Heart right ventricle (tissue), 16 donors: ENCODE measurements at places on chromosomes 6 and 20. TPM values are rescaled to one million over a fixed set of nuclear protein-coding genes. Genes with fewer than 3 reads are reported as not detected.
A peak's percentile ranks its signal among the peaks of the same experiment; 100 is the strongest.

- DNase-seq: no peak
Observed at GRCh38 chr6:138346302-138347195, 31.2 kb upstream of the SMIM28 start.

SNAP25 gene
- 0.09 TPM for polyA plus RNA-seq

TENT5A gene
- polyA plus RNA-seq: 21.9 TPM

GRCh38 chr6:43291708-43292107 is 6.4 kb upstream of the SLC22A7 start:
- no peak for DNase-seq

GRCh38 chr20:1800777-1801176 is 94.4 kb upstream of the SIRPA start:
- DNase-seq: no peak

- no peak for DNase-seq
Observed at GRCh38 chr6:109055771-109056235, 38.8 kb downstream of the SESN1 start.

DNA sequence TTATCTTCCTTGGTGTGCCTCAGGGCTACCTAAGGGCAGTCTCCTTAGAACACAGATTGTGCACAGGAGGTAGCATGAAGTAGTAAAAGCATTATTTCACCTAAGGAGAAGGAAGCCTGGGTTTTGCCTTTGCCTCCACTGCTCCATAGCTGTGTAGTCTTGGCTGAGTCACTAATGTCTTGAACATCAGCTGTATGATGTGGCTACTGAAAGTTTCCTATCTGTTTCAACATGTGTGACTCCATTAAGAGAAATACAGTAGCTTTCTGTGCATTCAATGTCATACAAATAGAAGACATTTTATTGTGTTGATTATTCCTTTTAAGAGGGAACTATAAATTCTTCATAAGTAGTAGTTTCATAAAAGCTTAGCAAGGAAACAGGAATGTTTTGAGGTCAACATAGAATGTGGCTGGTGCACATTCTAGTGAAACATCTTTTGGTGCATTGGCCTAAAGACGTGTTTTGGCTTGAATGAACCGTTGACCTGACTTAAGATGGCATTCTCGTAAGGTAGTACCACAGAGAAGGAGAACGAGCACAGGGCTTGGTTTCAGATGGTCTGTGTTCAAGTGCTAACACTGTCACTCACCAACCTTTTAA is 70.6 kb downstream of the CTNNBL1 start:
- DNase-seq: no peak

DNA sequence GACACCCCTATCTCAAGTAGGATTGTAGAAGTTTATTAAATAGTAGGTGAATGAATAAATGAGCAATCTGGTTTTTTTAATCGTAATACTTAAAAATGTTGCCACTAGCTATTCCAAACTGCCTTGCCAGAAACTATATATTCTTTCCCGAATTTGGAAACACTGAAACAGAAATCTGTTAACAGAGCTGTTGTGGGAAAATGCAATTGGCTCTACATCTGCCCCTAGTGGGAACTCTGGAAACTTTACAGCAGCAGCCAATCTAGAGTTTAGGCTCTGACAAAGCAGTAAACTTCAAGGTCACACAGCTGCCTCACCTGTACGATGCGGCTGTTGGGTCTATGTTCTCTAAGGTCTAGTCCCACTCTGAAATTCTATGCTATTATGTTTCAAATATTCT is 41.7 kb downstream of the SYNE1 start:
- no peak for DNase-seq

DNA sequence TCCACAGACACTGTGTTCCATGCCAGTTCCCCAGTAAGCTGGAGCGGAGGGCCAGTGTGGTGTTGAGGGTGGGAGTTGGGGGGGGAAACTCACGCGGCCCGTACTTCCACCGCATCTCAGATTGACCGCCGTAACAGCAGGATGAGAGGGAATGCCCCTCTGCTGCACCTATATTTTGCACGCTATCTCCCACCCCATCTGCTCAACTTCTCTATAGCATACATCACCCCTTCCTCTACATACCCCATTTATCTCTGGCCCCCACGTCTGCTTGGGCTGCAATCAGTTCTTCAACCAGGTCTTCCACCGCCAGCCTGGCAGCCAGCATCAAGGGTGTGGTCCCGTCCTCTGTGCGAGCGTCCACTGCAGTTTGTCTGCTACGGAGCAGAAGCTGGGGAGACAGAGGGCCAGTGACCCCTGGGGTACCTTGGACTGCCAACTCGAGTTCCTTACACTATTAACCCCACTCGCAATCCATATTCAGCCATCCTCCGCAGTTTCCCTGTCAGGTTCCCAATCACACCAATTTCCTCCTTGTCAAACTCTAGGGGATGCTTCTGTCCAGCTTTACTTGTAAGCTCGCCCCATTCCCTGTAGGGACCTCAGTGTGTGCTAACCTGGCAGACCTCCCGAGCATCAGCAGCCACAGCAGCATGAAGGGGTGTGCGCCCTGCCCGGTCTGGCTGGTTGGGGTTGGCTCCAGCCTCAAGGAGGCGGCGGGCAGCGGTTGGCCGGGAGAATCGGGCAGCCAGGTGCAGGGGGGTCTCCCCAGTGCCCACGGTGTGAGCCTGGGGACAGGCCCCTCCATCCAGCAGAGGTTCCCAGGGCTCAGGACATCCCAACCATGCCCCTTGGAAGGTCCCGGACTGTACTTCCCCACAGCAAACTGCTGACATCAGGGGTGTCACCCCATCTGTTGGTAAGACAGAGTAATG is 4.5 kb upstream of the GPSM3 start:
- DNase-seq: peak; percentile 53

- DNase-seq: no peak
Observed at GRCh38 chr6:139680819-139681218, 306.4 kb upstream of the CITED2 start.

DNA sequence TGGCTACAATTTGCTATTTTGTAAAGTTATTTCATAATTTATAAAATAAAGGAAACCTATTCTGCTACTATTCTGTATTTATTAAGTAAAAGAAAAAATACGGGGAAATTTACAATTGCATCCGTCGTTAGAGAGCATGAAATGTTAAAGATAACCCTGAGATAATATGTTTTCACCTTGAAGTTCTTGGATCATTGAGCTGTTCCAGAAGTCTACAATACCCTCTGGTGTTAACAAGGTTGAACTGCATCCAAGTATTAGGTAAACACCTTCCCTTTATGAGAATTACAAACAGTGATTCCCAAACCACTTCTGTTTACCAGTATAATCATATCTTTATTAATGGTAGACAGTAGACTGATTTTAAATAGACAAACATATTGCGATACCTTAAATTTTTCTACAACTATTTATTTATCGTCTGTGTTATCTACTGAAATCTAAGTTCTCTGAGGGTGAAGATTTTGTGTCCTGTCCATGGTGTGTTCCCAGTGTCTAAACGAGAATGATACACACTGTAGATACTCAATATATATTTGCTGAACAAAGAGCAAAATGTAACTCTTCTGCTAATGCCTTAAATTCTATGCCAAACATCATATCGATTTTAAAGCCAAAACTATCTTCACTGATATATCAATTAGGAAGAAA is 28.2 kb downstream of the TBC1D32 start:
- no peak for DNase-seq
